ENCODE measurements at places on chromosomes 13 and 19.

DNA sequence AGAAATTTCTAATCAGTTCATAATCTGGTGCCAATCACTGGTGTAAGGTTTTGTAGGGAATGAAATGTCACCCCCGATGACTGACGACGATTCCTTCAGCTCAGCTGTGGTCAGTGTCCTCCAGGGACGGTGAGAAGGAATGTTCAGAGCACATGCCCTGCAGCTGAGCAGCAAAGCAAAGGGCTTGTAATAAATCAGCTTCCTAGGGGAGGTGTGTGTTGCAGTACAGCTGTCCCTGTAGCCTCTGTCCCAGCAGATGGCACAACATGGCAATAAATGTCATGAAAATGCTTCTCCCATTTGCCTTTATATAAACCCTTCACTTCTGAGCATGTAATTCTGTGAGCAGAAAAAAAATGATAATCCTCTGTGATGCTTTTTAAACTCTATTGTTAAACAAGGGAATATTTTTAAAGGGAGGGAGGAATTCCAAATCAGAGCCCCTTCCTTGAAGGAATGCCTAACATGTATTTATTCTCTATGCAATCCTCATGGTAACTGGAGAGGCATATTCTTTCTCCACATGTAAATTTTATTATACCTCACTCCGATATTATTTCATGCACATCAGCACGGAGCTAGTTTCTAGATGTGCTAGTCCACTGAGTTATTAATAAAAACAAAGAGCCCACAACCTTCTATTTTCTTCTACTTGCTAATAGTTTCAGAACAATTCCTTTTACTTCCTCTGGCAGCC, 102.5 kb downstream of the FAM216B start:
- DNase-seq = no peak

- DNase-seq = no peak
These were observed 6.4 kb upstream of the PDE4C start for GRCh38 chr19:18232540-18233223.

- DNase-seq = no peak
These were observed 63.7 kb downstream of the KL start for GRCh38 chr13:33079960-33080359.

DNA sequence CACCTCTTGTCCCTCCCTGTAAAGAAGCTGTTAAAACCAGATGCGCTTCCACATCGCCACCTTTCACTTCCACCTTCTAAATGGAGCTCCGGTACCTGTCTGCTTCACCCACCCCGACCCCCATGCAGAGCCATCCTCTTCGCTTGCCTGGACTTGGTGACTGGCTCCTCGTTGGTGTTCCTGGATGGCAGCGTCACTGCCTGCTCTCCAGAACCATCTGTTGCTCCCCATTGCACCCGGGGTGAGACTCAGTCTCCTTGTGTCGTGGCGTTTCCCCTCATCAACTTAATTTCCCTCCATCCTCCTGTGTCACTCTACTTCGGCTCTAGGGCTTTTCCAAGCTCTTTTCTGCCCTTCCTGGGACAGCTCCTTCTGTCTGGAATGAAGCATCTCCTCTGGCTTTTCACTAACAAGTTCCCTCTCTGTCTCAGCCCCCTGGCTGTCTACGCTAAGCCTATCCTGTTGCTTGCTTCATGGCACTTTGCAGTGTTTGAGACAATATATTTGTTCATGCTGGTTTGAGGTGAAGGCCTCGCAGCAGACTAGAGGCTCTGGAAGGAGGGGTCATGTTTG, 10.3 kb downstream of the CEBPG start:
- no peak for DNase-seq

GRCh38 chr13:70616847-70617246, 508.6 kb upstream of the KLHL1 start:
- no peak for DNase-seq

Data from activated naive CD4-positive, alpha-beta T cell treated with anti-CD3 and anti-CD28 coated beads, Interleukin-2, amount 50 U/mL, for 16 hours (primary cell).